ENCODE measurements at places on chromosomes 7 and 10. TPM values are rescaled to one million over a fixed set of nuclear protein-coding genes. Genes with fewer than 3 reads are reported as not detected.

- no peak overlapping the region for H3K27ac ChIP-seq
- H3K36me3 ChIP-seq: no peaks in the 10 kb centered on the region
- DNase-seq: peak; percentile 38
- H3K27me3 ChIP-seq: no peaks in the 10 kb centered on the region
Observed at GRCh38 chr7:92691578-92691977, 101.4 kb upstream of the FAM133B start.

- H3K4me3 ChIP-seq: peak overlapping the region; percentile 90
- no peak for DNase-seq
- peak overlapping the region; percentile 79 for H3K27ac ChIP-seq
- no peaks in the 10 kb centered on the region for H3K36me3 ChIP-seq
Observed at GRCh38 chr7:5395246-5395645, 28.4 kb downstream of the TNRC18 start.

DNA sequence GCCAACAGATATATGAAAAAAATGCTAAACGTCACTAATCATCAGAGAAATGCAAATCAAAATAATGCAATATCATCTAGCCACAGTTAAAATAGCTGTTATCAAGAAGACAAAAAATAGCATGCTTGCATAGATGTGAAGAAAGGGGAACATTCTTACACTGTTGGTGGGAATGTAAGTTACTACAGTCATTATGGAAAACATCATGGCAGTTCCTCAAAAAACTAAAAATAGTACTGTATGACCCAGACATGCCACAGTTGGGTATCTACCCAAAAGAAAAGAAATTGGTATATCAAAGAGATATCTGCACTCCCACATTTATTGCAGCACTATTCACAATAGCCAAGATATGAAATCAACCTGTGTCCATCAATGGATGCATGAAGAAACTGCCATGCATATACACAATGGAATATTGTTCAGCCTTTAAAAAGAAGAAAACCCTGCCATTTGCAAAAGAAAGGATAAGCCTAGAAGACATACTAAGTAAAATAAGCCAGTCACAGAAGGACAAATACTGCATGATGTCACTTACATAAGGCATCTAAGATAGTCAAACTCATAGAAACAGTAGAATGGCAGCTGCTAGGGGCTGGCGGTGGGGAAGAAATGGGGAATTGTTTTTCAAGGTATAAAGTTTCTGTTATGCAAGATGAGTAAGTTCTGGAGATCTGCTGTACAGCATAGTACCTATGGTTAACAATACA lies 107.0 kb downstream of the PTPN20 start:
- no peaks in the 10 kb centered on the region for H3K36me3 ChIP-seq
- H3K4me1 ChIP-seq: no peaks in the 10 kb centered on the region
- H3K4me3 ChIP-seq: no peak overlapping the region
- DNase-seq: no peak
- H3K27ac ChIP-seq: no peak overlapping the region
- no peaks in the 10 kb centered on the region for H3K27me3 ChIP-seq

DNA sequence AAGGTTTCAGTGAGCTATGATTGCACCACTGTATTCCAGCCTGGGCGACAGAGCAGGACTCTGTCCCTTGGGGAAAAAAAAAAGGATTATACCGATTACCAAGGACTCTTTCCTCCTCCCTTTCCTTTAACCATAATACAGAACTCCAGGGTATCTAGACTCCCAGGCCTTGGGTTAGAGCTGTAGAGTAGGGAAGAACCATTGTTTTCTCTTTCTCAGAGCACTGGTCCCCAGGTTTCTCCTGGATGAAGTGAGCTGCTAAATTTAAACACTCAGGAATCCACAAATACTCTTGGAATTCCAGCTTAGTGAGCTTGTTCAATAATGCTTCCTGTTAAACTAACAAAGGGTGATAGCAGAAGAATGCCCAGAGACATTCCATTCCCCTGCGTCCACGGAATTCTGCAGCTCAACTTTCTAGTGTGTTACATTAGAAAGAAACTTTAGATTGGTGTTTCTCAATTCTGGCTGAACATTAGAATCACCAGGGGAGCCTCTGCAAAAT lies 14.6 kb upstream of the RPEL1 start:
- peaks cover 6% of the 10 kb centered on the region for H3K4me1 ChIP-seq
- H3K27ac ChIP-seq: no peak overlapping the region
- H3K27me3 ChIP-seq: no peaks in the 10 kb centered on the region
- no peak for DNase-seq
- no peak overlapping the region for H3K4me3 ChIP-seq

DNA sequence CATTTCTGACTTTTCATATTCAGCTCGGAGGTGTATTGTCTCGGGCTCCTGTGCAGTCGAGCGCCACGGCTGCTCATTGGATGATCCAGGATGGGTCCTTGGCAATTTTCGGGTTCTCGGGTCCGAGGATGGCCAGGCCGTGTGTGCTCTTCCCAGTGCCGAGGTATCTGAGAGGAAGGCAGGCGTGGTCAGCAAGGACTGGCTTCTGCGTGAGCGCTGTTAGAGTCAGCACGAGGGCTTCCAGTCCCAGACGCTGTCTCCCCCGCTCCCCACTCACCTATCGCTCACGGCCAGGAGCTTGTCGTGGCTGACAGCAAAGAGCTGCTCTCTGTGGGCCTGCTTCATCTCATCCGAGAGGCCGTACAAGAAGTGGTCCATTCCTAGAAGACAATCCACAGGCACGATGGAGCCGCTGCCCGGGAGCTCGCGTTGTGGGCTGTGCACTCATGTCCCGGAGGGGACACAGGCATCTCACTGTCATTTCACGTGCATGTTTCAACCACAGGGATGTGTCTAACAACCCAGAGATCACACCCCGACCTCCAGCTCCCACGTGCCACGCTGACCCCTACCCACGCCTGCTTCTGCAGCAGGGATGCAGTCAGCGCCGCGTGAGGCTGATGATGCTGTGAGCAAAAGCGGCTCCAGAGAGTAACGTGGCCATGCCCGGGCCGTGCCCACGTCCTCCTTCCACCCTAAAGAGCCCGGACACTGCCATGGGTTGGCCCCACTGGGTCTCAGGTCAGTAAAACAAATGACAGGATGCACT lies 34.4 kb downstream of the PITRM1 start:
- H3K36me3 ChIP-seq: peaks cover 39% of the 10 kb centered on the region
- no peak for DNase-seq
- H3K27me3 ChIP-seq: no peaks in the 10 kb centered on the region
- no peaks in the 10 kb centered on the region for H3K4me1 ChIP-seq
- no peak overlapping the region for H3K4me3 ChIP-seq
- H3K27ac ChIP-seq: no peak overlapping the region

- H3K27me3 ChIP-seq: no peaks in the 10 kb centered on the region
- no peaks in the 10 kb centered on the region for H3K36me3 ChIP-seq
- peak; percentile 86 for DNase-seq
Observed at GRCh38 chr7:2530071-2530987, 10.8 kb downstream of the LFNG start.

GRCh38 chr7:30335763-30336487 lies 51.5 kb downstream of the ZNRF2 start:
- DNase-seq: no peak
- H3K4me1 ChIP-seq: peaks cover 46% of the 10 kb centered on the region
- H3K4me3 ChIP-seq: no peak overlapping the region
- H3K27me3 ChIP-seq: no peaks in the 10 kb centered on the region
- H3K27ac ChIP-seq: no peak overlapping the region

- no peaks in the 10 kb centered on the region for H3K4me1 ChIP-seq
- peaks cover 7% of the 10 kb centered on the region for H3K27me3 ChIP-seq
- no peak overlapping the region for H3K4me3 ChIP-seq
- H3K27ac ChIP-seq: no peak overlapping the region
- no peak for DNase-seq
- no peaks in the 10 kb centered on the region for H3K36me3 ChIP-seq
Observed at GRCh38 chr10:45111509-45111908, 110.8 kb downstream of the ZNF22 start.

The RELN gene
- not detected for polyA plus RNA-seq
